ENCODE measurements at places on chromosomes 1 and 21. TPM values are rescaled to one million over a fixed set of nuclear protein-coding genes. Genes with fewer than 3 reads are reported as not detected.

- H3K27me3 ChIP-seq, result no peaks in the 10 kb centered on the region
- H3K27ac ChIP-seq, result no peak overlapping the region
- DNase-seq, result no peak
- H3K36me3 ChIP-seq, result no peaks in the 10 kb centered on the region
These were observed 17.2 kb downstream of the FAM3B start for GRCh38 chr21:41333752-41334151.

The GPR153 gene
- polyA plus RNA-seq, result 27.3 TPM

The OR2M3 gene
- 0.04 TPM for polyA plus RNA-seq

The TEX38 gene
- polyA plus RNA-seq, result 0.50 TPM

The AGMAT gene
- 0.81 TPM for polyA plus RNA-seq

- H3K27ac ChIP-seq, result no peak within 1 kb of the TSS
- H3K36me3 ChIP-seq, result no peaks in the 10 kb centered on the region
- H3K4me3 ChIP-seq, result no peak within 1 kb of the TSS
- peaks cover 29% of the 10 kb centered on the region for H3K27me3 ChIP-seq
- H3K4me1 ChIP-seq, result no peaks in the 10 kb centered on the region
- DNase-seq, result no peak
These were observed at the start of gene HTR6 for GRCh38 chr1:19664453-19665185. Gene HTR6 (plus strand): TSS chr1:19664875. CDS start chr1:19665754, 879 bp downstream.

DNA sequence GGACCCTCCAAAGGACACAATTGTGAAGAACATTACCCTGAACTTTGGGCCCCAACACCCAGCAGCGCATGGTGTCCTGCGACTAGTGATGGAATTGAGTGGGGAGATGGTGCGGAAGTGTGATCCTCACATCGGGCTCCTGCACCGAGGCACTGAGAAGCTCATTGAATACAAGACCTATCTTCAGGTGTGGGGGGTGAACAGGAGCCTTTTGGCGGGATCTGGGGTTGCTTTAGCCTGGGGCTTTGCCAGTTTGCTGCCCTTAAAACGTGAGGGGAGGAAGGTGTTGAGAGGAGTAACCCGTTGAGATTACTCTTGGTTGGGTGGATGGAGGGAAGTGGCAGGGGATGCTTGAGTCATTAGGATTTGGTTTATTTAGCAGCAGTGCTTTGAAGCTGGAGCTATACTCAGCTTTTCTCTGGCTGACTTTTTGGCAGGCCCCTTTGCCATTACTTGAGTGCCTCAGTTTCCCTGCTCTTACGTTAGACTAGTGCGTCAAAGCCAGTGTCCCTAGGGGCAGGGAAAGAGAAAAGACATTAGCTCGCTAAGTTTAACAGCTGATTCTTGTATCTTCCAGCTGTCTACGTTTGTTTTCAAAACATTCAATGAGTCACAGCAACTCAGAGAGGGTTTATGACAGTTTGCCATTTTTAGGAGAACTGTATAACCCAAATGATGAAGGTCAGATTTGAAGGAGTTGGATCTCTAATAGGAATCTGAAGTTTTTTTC is 4.4 kb downstream of the NDUFS2 start:
- peak overlapping the region; percentile 44 for H3K27ac ChIP-seq
- peaks cover 69% of the 10 kb centered on the region for H3K36me3 ChIP-seq
- no peaks in the 10 kb centered on the region for H3K27me3 ChIP-seq
- H3K4me1 ChIP-seq, result peaks cover 85% of the 10 kb centered on the region

GRCh38 chr21:39350094-39351005 is 1.5 kb upstream of the HMGN1 start:
- no peaks in the 10 kb centered on the region for H3K27me3 ChIP-seq
- peaks cover 24% of the 10 kb centered on the region for H3K4me1 ChIP-seq
- peak overlapping the region; percentile 79 for H3K4me3 ChIP-seq
- DNase-seq, result no peak
- no peaks in the 10 kb centered on the region for H3K36me3 ChIP-seq
- H3K27ac ChIP-seq, result peak overlapping the region; percentile 94

DNA sequence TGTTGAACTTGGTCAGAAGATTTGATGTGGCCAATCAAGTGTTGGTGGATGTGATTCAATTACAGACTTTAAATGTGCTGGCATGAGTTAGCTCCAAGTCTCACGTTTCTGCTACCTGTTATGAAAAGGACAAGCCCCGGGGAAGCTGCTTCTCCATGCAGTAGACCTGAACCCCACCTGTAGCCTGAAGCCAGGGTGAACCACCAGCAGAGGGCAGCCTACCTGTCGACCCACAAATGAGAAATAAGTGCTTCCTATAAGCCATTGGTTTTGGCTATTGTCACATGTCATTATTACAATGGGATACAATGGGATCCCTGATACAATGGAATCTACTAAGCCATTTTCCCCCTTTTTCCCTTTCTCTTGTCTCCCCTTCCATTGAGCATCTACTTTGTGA is 230.2 kb downstream of the PRDM2 start:
- H3K36me3 ChIP-seq, result no peaks in the 10 kb centered on the region
- no peak for DNase-seq
- H3K27me3 ChIP-seq, result peaks cover 8% of the 10 kb centered on the region
- H3K4me3 ChIP-seq, result no peak overlapping the region
- no peak overlapping the region for H3K27ac ChIP-seq

DNA sequence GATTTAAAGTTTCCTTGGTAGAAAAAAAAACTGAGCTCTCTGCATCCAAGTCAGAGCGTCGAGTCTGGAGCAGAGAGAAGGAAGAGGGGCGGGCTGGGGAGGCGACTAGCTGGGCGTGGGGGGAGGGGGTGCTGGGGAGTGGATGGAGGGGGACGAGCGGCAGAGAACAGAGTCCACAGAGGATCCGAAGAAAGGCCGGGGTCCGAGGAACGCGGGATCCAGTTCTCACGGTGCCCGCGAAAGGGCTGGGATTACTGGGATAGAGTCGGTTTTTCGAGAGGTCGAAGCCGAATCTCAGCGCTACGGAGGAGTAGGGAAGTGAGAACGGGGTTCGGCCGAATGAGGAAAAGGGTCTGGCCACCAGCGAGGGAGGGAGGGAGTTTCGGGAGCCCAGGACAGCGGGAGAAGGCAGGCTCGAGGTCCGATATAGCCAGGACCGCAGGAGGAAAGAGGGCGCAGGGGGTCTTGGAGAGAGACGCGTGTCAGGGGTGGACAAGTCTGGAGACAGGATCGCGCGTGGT is 665 bp downstream of the DAB1 start:
- no peaks in the 10 kb centered on the region for H3K36me3 ChIP-seq
- no peak for DNase-seq
- H3K27ac ChIP-seq, result no peak overlapping the region

- no peaks in the 10 kb centered on the region for H3K27me3 ChIP-seq
- H3K27ac ChIP-seq, result peak overlapping the region; percentile 75
- H3K36me3 ChIP-seq, result no peaks in the 10 kb centered on the region
- no peak for DNase-seq
- H3K4me1 ChIP-seq, result peaks cover 65% of the 10 kb centered on the region
These were observed 22.3 kb downstream of the CD34 start for GRCh38 chr1:207888652-207889051.

GRCh38 chr1:155934936-155935590 is 850 bp upstream of the KHDC4 start:
- DNase-seq, result no peak
- peak overlapping the region; percentile 91 for H3K27ac ChIP-seq
- peak overlapping the region; percentile 80 for H3K4me3 ChIP-seq
- H3K27me3 ChIP-seq, result no peaks in the 10 kb centered on the region
- H3K4me1 ChIP-seq, result peaks cover 30% of the 10 kb centered on the region

DNA sequence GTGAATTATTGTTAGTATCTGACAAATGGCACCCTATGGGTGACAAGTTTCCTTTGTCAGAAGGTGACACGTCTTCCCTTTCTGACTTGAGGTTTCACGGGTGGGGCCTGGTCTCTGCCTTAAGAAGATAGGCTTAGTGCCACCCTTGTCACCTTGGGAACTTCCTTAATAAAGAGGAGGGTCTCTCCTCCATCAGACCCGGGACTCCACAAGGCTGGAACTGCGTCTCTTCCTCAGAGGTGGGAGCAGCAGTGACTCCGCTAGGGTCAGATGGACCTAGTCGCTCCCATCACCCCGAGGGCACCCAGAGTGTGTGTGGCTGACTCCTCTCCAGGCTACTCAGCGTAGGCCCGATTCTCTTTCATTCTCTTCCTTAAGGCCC is 774 bp upstream of the WDTC1 start:
- DNase-seq, result no peak
- H3K4me1 ChIP-seq, result peaks cover 29% of the 10 kb centered on the region
- peak overlapping the region; percentile 84 for H3K27ac ChIP-seq
- no peaks in the 10 kb centered on the region for H3K36me3 ChIP-seq
- peak overlapping the region; percentile 97 for H3K4me3 ChIP-seq

The GJC2 gene
- polyA plus RNA-seq, result 2.7 TPM

The HEYL gene
- polyA plus RNA-seq, result 30.8 TPM

DNA sequence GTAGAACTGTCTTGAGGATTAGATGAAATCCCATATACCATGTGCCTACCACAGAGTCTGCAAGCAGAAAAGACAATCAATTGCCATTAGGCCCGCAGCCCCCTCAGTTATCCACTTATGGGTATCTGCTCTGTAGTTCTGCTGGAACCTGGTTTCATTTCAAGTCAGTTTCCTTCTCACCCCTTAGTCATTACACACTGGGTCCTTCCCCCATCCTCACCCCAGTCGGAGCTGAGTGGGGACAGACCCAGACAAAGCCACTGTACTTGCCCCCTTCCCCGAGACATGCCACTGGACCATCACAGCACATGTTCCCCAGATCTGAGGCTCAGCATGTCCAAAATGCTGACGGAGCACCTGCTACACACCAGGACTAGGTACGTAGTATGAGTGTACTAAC is 21.2 kb downstream of the PGLYRP3 start:
- no peaks in the 10 kb centered on the region for H3K4me1 ChIP-seq
- DNase-seq, result no peak
- no peaks in the 10 kb centered on the region for H3K36me3 ChIP-seq
- peaks cover 34% of the 10 kb centered on the region for H3K27me3 ChIP-seq
- no peak overlapping the region for H3K27ac ChIP-seq

GRCh38 chr1:119141020-119141424 is 569 bp upstream of the WARS2 start:
- no peaks in the 10 kb centered on the region for H3K36me3 ChIP-seq
- no peaks in the 10 kb centered on the region for H3K27me3 ChIP-seq
- peaks cover 19% of the 10 kb centered on the region for H3K4me1 ChIP-seq
- H3K27ac ChIP-seq, result peak overlapping the region; percentile 99
- H3K4me3 ChIP-seq, result peak overlapping the region; percentile 61
- DNase-seq, result no peak

GRCh38 chr1:24121406-24121805 is 9.5 kb upstream of the MYOM3 start:
- DNase-seq, result no peak
- no peak overlapping the region for H3K27ac ChIP-seq
- H3K27me3 ChIP-seq, result peaks cover 16% of the 10 kb centered on the region
- no peaks in the 10 kb centered on the region for H3K36me3 ChIP-seq
- H3K4me3 ChIP-seq, result no peak overlapping the region

- DNase-seq, result peak; percentile 60
- H3K4me3 ChIP-seq, result no peak overlapping the region
- H3K4me1 ChIP-seq, result peaks cover 19% of the 10 kb centered on the region
- no peaks in the 10 kb centered on the region for H3K27me3 ChIP-seq
These were observed 91.2 kb upstream of the JUN start for GRCh38 chr1:58874757-58875755.

GRCh38 chr1:27598902-27599528 is 4.9 kb downstream of the AHDC1 start:
- no peaks in the 10 kb centered on the region for H3K36me3 ChIP-seq
- H3K27ac ChIP-seq, result peak overlapping the region; percentile 82
- H3K4me1 ChIP-seq, result peaks cover 42% of the 10 kb centered on the region
- no peak overlapping the region for H3K4me3 ChIP-seq
- no peaks in the 10 kb centered on the region for H3K27me3 ChIP-seq

- H3K36me3 ChIP-seq, result peaks cover 25% of the 10 kb centered on the region
- no peaks in the 10 kb centered on the region for H3K27me3 ChIP-seq
- H3K4me3 ChIP-seq, result no peak overlapping the region
- no peak overlapping the region for H3K27ac ChIP-seq
These were observed 13.1 kb downstream of the RNF187 start for GRCh38 chr1:228500143-228500734.

The LRRN2 gene
- polyA plus RNA-seq, result 2.0 TPM

- H3K27me3 ChIP-seq, result no peaks in the 10 kb centered on the region
- no peak overlapping the region for H3K27ac ChIP-seq
- H3K36me3 ChIP-seq, result no peaks in the 10 kb centered on the region
These were observed 176.5 kb upstream of the ST6GALNAC5 start for GRCh38 chr1:76690766-76691165.

DNA sequence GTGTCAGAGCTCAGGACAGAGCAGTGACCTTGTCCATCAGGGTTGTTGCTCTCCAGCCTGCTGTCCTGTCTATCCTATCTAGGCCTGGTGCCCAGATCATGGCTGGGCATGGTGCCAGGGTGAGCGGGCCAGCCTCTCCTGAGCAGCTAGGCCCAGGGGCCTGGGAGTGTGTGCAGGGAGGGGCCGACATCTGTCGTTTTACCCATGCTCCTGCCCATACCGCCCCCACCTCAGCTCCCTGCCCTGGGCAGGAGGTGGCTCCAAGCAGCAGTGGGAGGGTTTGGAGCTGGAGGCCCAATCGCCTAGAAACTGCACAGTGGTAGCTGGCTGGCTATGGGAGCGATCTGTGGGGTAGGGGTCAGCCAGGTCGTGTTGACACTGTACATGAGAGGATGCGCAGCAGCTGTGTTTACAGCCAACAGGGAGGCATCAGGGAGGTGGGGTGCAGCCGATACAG is 6.5 kb downstream of the INSRR start:
- no peaks in the 10 kb centered on the region for H3K4me1 ChIP-seq
- H3K4me3 ChIP-seq, result no peak overlapping the region
- H3K36me3 ChIP-seq, result no peaks in the 10 kb centered on the region
- DNase-seq, result no peak
- H3K27me3 ChIP-seq, result peaks cover 12% of the 10 kb centered on the region

The NCF2 gene
- 7.1 TPM for polyA plus RNA-seq

DNA sequence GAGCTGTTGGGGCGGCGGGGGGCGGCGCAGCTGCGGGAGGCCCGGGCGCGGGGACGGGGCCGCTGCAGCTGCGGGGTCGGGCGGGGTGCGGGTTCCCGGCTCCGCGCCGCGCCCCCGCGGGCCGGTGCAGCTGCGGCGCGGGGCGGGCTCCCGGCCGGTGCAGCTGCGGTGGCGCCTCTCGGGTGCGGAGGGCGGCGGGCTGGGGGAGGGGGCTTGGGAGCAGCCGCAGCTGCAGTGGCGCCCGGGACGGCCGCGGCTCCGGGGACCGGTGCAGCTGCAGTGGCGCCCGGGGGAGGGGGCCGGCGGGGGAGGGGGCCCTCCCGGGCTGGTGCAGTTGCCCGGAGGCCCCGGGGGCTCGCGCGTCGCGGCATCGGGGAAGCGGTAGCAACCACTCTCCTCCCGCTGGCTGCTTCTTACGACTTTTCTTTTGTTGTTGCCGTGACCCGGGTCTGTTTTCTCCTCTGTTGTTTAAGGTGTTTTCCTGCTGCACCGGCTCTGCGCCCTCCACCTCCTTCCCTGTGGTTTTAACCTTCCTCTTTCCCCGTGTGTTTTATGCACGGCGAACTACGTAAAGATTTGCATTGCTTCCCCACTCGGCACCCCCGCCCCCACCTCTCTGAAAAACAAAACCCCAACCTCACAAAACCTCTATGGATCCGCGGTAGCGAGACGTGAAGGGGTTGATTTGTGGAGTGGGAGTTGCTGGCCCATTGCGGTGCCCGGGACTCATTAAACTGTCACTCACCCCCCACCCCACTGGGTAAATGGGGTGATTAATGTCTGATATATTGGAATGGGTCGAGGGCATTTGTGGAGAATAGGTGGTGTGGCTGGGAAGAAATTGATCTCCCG is 1.7 kb upstream of the ZBTB18 start:
- peak overlapping the region; percentile 59 for H3K4me3 ChIP-seq
- H3K27ac ChIP-seq, result peak overlapping the region; percentile 95
- H3K4me1 ChIP-seq, result peaks cover 43% of the 10 kb centered on the region
- H3K27me3 ChIP-seq, result no peaks in the 10 kb centered on the region
- peak; percentile 37 for DNase-seq

GRCh38 chr1:17012775-17013490 is 1.2 kb upstream of the ATP13A2 start:
- H3K27ac ChIP-seq, result no peak overlapping the region
- no peak overlapping the region for H3K4me3 ChIP-seq
- H3K27me3 ChIP-seq, result no peaks in the 10 kb centered on the region
- no peaks in the 10 kb centered on the region for H3K36me3 ChIP-seq

The FMO5 gene
- polyA plus RNA-seq, result 12.9 TPM

Measured in left lung (tissue), 14 donors.